ENCODE measurements at places on chromosomes 6 and 20.

DNA sequence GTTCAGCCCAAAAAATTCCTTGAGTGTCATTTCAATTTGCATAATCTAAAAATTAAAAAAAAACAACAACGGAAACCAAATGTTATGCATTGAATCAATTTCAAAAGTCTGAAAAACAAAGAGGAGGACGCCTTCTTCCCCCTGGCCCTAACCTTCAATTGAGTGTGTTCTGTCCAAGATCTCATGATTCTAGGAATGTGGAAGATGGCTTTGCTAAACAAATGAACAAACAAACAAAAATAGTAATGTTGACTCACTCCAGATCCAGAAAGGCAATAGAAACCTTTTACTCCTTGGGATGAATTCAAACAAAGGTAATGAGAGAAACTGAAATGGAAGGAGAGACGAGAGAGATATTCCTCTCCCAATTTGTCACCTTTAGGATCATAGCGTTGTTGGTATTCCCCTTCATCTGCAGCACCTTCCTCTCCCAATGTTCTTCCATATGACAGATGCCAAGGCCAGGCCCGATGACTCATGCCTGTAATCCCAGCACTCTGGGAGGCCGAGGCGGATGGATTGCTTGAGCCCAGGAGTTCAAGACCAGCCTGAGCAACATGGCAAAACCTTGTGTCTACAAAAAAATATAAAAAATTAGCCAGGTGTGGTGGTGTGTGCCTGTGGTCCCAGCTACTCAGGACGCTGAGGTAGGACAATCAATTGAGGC is 109.2 kb upstream of the ADGRF1 start:
- no peak for DNase-seq

- no peak for DNase-seq
These were observed 56.6 kb downstream of the SYTL3 start for GRCh38 chr6:158706369-158706982.

DNA sequence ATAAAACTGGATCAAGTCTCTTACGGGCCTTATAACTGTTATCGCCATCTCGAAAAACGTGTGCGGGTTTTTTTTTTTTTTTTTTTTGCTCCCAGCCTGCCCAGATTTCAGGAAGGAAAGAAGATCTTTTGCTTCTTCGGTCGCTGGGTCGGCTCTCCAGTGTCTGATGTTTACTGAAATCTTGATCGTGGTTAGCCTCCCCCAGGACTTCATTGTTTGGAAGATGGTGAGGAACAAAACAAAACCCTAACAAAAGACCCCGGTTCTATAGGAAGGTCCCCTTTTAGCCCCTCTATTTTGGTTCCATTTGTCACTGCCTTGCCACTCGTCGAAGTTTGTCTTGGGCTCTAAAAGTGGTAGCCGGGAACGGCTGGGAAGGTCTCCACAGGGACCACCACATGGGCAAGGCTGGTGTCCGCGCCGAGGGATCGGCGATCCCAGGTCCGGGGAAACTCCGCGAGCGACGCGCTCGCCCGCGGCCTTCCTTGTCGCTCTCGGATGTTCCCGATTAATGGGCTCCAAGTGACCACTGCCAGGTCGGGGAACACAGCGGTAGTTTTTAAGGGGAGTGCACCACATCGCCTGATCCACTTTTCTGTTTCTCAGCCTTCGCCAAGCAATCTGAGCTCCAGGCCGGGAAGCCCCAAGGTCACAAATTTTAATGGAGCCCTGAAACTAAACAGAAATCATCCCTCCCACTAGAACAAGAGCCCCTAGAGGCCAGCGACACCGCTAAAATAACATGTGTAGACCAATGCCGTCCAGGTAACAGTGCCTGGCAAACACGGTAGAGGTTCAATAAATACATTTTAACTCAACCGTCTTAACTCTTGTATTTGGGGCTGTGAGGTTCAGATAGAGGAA is 27.0 kb downstream of the TRIM27 start:
- DNase-seq = peak; percentile 48

- no peak for DNase-seq
These were observed 90.1 kb upstream of the AFDN start for GRCh38 chr6:167736486-167737204.

- DNase-seq = no peak
These were observed 18.7 kb downstream of the CNKSR3 start for GRCh38 chr6:154491567-154492470.

DNA sequence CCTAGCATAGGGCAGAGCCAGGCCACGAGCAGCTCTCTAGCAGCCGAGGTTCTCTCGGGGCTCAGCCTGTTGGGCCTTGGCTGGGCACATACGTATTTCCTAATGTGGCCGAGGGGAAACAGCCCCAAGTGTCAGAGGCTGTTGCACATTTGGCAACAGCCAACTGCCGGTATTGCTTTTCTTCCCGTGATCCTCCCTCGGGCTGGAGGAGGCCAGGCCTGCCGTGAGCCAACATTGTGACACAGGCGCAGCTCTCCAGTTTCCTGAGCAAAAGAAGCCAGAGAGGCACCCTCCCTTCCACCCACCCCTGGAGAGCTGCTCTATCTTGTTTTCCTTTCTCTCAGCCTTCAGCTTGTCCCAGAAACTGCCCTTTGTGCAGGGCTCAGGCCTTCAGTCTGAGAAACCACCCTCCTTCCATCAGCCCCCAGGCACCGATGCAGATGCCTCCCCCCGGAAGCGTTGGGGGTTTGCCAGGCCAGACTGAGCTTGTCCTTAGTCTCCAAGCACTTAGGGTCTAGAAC is 5.1 kb upstream of the BPI start:
- peak; percentile 88 for DNase-seq

DNA sequence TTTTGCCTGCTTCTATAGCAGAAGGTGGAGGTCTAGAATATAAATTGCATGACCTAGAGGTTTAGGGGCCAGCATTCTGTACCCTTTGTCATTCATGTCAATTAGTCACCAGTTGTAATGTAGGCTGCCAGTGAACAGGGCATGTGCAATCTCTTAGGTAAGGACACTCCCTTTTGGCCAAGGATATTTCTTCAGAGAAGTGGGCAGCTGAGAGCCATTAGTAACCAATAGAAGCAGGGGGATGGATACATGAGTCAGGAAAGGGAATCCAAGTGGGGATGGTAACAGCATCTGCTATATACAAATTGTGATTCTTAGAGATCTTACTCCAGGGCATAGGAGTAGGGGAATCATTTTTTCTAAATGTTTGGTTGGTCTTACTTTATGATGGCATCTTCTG is 494.2 kb upstream of the JAG1 start:
- DNase-seq = no peak

DNA sequence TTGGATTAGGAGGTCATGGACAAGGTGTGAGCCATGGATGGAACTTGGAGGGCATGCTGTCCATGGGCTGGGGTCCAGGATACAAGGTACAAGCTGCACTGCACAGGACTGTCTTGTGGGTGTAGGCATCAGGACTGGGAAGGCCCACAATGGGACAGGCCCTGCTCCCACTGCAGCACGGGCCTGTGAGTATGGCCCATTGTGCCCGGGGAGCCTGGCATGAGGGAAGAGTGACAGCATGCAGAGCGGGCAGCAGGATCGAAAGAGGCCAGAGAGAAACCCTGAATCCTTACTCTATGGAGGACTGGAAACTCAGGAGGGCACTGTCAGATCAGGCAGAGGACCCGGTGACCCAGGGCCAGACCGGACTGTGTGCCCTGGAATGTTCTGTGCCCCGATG is 211.3 kb downstream of the PREX1 start:
- no peak for DNase-seq

GRCh38 chr20:44527716-44528199 is 5.9 kb upstream of the SERINC3 start:
- DNase-seq = no peak

Measured in suppressor macrophage treated with lipopolysaccharide for 4 hours (primary cell).